Esophagus muscularis mucosa (tissue), 4 donors: ENCODE measurements at places on chromosomes 1 and 21. TPM values are rescaled to one million over a fixed set of nuclear protein-coding genes. Genes with fewer than 3 reads are reported as not detected.

- DNase-seq: no peak
These were observed 42.6 kb downstream of the FAF1 start for GRCh38 chr1:50917138-50918137.

DNA sequence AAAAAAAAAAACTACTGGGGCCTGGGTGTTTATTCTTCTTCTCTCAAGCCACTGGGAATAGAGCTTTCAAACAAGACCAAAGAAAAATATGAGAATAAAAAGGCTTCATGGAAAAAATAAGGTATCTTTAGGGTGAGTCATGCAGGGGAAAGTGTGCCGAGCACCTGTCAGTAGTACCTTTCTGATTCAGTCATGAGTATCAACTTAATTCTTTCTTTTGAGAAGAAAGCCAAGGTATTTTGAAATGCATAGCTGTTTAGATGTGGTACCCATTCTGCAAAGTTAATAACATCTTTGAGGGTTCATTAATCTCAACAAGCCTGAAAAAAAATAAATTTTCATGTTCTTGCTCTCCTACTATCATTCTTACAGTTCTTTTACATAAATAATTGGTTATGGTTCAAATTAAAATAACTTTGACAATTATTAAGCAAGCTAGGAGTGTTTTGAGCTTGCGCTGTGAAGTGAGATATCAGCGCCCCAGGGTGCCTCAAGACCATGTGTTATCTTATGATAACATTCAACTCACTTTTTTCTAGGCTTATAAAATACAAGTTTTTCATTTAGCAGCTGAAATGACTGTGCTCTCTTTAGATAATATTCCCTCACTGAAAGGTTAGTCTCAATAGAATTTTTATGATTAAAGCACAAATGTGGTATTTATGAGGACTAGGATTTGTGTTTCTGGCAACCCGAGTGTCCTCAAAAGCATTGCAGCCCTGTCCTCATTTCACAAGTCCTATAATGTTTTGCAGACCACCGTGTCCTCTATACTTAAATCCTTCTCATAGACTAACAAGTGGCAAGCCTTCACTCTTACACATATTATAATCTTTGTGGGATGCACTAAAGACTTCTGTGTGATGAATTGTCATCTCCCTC, 138.6 kb downstream of the SLC44A5 start:
- DNase-seq: no peak

GRCh38 chr1:172671591-172671990, 12.7 kb downstream of the FASLG start:
- DNase-seq: no peak

The CHIA gene
- total RNA-seq: not detected

DNA sequence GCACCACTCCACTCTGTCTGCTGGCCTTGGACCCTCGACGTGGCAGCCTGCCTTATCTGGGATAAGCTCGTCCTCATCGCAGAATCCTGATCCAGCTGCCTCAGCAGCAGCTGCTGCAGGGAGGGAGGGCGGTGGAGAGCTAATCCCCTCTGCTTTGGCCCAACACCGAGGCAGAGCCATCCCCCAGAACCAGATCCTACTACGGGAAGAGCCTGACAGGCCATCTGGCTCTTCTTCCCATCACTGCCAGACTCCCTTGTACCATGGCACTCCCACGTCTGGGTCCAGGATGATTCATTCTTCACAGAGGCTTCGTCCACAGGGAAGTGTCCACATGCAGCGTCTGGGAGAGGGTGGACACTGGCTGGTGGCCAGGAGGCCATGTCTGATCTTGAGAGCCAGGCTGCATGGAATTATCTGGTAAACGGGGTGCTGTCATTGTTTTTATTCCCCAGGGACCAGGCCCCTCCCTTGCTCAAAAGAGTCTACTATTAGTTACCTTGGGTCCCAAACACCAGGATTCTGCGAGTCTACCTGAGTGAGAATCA, 14.6 kb upstream of the PKP1 start:
- DNase-seq: no peak

DNA sequence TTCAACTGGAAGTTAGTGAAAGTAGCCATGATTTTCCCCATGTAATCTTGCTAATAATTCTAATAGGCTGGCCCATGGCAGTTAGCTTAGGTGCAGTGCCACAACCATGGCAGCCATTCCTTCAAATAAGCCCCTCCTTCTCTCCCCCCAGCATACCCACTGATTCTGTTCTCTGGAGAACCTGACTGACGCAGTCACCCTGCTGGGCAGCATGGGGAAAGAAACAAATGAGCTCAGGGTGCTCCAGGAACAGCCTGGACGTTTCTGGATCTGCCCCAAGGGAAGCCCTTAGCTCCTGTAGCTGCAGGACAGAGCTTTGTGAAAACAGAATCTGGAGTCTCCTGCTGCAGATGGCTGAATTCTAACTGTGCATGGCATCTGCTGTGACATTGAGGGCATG, 22.5 kb downstream of the SNAP47 start:
- DNase-seq: no peak

- peak; percentile 94 for DNase-seq
These were observed 1.2 kb downstream of the ITPKB start for GRCh38 chr1:226737819-226738420.

The EPHB2 gene
- 1.5 TPM for total RNA-seq

DNA sequence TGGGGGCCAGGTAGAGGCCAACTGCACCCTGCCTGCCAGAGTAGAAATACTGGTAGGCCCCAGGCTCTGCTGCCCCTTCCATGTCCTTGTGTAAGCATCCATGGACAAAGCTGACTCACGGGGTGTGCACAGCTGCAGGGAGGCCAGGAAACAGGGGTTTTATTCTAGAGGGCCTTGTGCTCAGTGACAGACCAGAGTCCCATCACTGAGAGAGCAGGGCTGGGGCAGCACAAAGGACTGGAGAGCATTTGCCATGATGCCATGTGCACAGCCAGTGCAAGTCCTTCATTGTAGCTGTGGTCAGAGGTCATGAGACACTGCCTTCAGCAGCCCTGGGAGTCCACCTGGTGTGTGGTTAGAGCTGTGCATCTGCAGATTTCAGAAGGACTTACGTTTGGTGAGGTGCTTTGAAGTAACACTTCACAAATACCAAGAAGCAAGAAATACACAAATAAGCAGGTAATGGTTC, 8.1 kb downstream of the ARF1 start:
- no peak for DNase-seq

DNA sequence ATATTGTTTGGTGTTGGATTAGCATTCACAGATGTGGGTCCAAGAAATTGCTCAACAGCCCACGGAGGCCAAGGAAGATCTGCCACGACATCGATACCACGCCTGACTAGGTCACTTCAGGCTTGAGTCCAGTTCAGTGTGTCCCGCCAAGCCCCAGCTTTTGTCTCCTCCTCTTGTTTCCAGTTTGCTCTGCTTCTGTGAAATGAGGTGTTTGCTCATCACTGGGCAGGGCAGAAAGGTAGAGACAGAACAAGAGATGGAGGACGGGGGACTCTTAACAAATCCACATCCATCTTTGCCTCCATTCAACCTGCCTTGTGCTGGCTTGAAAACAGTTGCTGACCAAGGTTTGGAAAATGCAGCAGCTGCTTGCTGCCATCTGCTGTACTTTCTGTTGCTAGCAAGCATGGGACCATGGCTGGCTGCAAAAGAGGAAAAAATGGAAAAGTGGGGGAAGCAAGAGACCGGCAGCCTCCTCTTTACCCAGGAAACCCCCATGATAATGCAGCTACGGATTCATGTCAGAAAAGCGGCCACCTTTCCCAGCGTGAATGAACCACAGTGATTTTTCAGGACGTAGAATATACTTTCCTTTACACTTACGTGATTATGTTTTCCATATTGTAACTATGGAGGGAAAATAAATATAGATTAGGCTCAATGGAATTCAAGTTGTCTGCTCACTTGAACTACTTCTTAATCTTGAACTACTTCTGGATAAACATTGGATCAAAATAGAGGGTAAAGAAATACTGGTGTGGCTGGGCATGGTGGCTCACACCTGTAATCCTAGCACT, 80.2 kb upstream of the GREM2 start:
- no peak for DNase-seq

GRCh38 chr1:27668808-27669723, 2.9 kb downstream of the IFI6 start:
- no peak for DNase-seq

DNA sequence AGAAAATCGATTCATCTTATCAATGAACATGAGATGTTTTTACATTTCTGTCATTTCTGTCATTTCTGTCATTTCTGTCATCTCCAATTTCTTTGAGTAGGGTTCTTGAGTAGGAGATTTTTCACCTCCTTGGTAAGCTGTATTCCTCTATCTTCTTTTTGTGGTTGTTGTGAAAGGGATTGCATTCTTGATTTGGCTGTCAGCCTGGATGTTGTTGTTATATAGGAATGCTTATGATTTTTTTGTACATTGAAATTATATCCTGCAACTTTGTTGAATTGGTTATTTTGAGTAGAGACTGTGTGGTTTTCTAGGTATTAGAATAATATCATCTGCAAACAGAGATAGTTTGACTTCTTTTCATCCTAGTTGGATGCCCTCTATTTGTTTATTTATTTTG, 1233.7 kb downstream of the PLA2G4A start:
- DNase-seq: no peak
